ENCODE measurements at places on chromosomes 7 and 10.
A peak's percentile ranks its signal among the peaks of the same experiment; 100 is the strongest.

- DNase-seq, result no peak
Measured at GRCh38 chr7:7100432-7100849, 81.9 kb upstream of the C1GALT1 start.

DNA sequence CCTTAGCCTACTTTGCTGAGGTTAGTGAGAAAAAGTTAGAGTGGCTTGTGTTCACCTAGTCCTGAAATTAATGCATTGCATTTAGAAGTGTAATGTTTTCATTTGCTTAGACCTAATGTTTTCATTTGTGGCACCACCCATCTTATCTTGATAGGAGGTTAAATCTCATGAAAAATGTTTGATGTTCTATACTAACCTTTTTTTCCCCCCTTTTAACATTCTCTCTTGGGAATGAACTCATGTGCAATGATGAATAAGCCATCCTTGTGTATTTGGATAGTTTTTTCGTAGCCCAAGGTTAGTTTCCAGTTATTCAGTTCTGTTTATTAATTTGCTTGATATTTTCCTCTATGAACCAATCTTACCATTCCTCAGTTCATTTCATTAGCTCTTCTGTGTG lies 2.8 kb downstream of the FHIP2A start:
- no peak for DNase-seq

- no peak for DNase-seq
Measured at GRCh38 chr7:14842523-14842922, 60.0 kb downstream of the DGKB start.

DNA sequence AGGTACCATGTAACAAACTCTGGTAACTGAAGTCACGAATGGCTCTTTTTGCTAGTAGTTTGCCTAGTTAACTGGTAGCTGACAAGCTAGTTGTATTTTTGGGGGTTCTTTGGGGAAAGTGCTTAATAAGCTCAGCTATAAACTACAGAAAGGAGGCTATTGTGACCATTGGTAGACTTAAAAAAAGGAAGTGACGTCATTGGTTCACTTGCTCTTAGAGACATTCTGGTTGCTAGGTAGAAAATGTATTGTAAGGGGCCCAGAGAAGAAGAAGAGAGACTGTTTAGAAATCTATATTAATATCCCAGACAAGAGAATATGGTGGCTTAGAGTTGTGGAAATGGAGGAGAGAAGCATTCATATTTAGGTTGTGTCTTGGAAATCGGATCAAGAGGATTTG lies 103.0 kb downstream of the NXPH1 start:
- no peak for DNase-seq

DNA sequence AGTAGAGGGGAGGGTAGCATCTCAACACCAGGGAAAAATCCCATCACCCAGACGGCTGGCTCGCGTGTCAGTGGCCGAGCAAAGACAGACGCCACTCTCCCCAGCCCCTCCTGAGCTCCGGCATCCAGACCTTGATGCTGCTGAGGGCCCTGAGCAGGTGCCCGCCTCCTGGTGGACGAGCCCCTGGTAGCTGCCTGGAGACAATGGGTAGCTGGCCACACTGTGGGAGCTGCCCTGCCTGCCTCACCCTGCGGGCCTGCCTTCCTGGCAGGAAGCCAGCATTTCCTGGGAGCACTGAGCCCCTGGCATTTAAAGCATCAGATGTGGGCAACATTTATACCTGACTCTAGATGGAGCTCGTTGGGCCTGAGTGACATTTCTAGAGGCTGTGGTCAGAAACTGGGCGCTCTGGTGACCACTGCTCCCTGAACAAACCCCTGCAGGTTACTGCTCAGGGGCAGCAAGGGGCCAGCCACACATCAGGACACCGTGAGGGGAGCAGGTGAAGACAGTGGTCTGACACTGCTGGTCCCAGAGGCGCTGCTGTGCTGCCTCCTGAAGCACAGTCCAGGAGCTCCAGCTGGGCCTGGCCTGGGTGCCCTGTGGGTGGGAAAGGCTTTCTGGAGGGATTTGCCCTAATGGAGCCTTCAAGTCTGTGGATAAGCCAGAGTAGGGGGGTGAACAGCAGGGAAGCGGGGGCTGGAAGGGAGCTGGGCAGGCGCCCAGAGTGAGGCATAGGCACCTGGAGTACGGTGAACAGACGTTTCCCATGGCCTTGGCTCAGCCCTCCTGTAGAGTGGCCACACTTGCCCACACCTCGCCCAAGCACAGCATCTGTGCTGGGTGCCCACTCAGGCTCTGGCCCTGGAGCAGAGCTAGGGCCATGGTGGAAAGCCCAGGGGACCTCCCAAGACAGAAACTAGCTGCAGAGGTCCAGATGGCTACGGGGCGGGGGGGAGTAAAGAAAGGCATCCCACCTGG lies 138.7 kb downstream of the MAPK8 start:
- DNase-seq, result no peak

DNA sequence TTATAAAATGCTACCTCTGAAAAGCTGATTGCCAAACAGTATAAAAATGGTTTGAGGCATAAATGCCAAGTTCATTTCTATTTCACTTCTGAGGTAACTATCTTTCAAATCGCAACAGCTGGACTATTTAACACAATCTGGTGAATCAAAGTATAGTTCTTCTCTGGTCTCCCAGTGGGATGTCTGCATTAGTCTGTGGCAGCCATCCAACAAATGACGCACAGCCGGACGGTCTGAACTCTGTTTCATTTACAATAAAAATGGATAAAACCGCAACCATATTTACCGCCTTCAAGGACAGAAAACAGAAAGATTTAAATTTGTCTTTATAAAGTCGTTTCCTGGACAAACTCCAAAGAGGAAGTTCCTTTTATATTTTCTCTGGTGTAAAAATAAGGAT lies 41.9 kb downstream of the ENO4 start:
- no peak for DNase-seq

DNA sequence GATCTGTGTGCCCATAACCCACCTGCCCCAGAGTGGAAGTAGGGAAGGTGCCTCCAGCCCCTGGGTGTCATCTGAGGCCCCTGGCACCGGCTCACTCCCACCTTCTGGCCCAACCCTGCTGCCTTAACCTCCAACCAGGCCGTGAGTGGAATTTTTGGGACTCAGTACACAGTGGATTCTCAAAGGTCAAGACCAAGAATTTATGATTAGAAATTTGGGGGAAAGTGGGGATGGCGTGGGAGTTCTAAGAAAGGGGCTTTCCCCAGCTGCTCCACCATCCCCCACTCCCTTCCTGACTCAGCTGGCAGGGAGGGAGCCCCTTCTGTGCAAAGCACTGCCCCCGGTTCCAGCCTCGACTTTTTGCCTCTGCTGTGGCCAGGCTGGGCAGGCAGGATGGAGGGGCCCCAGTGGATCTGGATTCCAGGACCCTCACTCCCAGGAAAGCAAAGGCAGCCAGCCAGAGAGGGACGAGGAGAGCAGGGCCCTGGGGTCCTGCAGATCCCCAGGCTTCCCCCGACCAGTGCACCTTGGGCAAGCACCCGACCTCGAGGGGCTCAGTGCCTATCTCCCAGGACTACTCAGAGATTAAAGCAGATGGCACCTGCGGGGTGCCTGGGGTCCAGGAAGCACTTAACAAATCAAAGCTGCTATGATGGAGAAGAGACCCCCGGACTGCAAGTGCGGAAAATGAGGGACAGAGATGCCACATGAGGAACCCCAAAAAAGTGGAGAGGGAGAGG lies 12.8 kb downstream of the SPOCK2 start:
- no peak for DNase-seq

- DNase-seq, result no peak
Measured at GRCh38 chr7:150462413-150462812, 12.0 kb downstream of the GIMAP8 start.

GRCh38 chr10:130048081-130048480 lies 62.5 kb downstream of the C10orf143 start:
- no peak for DNase-seq

DNA sequence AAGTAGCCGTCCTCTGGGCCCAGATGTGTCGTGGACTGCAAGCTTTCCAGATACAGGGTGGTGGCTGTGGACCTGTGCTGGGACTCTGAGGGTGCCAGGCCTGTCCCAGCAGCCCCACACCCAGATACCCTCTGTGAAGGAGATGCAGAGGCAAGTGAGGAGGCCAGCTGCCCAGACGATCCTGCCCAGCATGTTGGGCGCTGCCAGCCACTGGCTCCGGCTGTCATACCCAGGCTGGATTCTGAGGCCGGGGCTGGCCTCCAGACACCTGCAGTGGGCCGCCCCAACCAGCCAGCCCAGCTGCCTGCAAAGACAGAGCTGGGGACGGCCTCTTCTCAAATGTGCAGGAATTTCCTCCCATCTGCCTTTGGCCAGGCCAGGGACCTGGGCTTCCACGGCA lies 39.1 kb upstream of the EBF3 start:
- DNase-seq, result no peak

- no peak for DNase-seq
Measured at GRCh38 chr7:18647582-18647981, 152.0 kb downstream of the HDAC9 start.

DNA sequence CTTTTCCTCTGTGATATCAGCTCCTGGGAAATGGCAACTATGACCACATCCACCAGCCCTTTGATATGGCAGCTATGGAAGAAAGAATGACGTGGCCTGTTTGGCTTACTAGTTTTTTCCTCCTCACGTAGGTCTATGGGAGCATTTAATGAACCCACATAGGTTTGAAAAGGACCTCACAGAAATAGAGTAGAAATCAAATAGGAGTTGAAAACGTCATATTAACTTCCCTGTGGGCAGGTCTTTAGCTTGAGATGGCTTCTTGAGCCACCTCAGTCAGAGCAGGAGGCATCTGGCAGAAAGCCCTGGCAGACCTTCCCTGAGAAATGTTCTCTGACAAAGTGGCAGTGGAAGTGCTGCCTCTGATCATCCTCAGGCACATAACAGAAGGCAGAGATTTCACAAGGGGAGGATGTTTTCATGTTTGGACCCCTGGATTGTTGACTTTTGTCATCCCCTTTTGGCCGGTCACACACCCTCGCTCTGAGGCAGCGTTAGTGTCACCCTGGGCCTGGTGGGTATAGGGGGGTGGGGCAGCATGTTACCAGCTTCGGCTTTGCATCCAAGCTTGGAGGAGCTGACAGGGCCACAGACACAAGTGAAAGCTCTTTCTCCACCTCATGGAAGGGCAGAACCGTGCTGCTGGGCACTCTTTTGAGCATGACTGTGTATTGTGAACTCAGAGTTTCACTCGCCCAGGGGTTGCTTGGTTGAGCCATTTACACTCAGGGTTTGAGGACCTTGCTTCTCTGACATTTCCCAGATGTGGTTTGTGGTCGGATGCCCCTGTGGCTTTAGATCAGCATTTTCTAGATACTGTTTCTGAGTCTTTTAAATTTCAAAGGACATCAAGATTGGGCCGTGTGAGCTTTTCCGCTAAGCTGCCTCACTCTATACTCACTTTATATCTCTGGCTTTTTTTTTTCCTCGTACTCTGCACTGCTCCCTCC lies 184.2 kb downstream of the STK31 start:
- peak; percentile 17 for DNase-seq

- DNase-seq, result no peak
Measured at GRCh38 chr7:116800594-116800993, 61.8 kb upstream of the CAPZA2 start.

DNA sequence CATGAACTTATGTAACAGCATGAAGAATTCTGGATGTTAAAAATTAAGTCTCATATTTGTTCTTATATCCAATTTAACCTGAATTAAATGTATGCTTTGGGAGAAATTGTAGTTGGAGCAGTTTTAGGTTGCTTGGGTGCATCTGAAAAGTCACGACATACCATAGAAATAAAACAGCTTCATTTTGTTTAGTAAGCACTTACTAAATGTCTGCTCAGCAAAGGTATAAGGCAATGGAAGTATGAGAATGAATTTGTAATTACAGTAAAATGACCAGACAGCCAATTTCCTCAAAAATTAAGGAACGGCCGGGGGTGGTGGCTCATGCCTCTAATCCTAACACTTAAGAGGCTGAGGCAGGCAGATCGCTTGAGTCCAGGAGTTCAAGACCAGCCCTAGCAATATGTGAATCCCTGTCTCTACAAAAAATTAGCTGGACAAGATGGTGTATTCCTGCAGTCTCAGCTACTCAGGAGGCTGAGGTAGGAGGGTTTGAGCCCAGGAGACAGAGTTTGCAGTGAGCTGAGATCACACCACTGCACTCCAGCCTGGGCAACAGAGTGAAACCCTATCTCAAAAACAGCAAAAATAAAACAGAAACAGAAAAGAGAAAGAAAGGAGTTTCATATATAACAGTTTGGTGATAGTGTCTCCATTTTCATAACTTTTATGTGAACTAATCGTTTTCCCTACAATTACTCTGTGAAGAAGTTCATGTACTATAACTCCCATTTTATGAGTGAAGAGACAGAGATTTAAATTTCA lies 47.2 kb upstream of the KLF6 start:
- DNase-seq, result no peak

- DNase-seq, result no peak
Measured at GRCh38 chr10:97713826-97714400, 383 bp downstream of the MARVELD1 start.

DNA sequence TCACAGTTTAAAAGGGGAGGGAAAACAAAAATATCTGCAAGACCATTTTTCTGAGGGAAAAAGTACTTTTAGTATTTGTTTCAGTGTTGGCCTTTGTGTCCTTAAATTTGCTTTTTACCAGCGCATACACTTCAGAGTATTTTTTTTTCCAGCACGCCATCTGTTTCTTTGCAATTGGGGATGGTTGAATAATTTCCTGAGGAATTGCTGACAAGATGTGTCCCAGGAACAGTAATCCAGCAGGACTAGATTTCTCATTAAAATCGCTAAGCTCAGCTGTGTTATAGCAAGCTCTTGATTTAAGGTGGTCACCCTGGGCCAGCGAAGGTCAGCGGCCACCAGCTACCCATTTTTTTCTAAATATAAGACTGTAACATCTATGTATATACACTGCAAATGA lies 156.9 kb upstream of the RHOBTB1 start:
- no peak for DNase-seq

- DNase-seq, result no peak
Measured at GRCh38 chr10:69904533-69904932, 102.8 kb downstream of the COL13A1 start.

GRCh38 chr7:91949221-91950009 lies 8.8 kb downstream of the AKAP9 start:
- no peak for DNase-seq

- no peak for DNase-seq
Measured at GRCh38 chr10:88077977-88078376, 214.6 kb downstream of the PTEN start.

GRCh38 chr7:134031835-134032617 lies 95.1 kb upstream of the LRGUK start:
- DNase-seq, result no peak

DNA sequence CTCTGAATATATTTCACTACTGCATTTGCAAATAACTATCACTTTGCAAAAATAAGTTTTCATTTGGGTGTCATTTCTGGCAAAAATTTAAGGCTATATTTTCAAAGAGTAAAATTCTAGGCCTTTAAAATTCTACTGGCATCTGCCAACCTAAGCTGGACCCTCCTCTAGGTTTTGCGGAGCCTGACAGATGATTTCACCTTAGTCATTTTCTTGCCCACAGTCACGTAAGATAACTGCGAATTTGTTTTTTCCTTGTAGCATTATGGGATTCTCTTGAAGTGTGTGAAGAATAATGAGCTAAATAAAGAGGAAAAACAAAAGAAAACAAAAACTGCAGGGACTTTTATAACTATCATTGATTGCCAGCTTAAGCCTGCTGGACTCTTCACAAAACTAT lies 7.8 kb downstream of the MEOX2 start:
- no peak for DNase-seq

Data from stimulated activated CD8-positive, alpha-beta memory T cell treated with anti-CD3 and anti-CD28 coated beads, Interleukin-7, amount 100 ng/mL, for 1 hour (primary cell).